ENCODE measurements at places on chromosomes 2 and 18.

- no peak for DNase-seq
Measured at GRCh38 chr18:5542515-5543035, 1.2 kb downstream of the EPB41L3 start.

- no peak for DNase-seq
Measured at GRCh38 chr2:224584785-224585210, 365 bp downstream of the CUL3 start.

DNA sequence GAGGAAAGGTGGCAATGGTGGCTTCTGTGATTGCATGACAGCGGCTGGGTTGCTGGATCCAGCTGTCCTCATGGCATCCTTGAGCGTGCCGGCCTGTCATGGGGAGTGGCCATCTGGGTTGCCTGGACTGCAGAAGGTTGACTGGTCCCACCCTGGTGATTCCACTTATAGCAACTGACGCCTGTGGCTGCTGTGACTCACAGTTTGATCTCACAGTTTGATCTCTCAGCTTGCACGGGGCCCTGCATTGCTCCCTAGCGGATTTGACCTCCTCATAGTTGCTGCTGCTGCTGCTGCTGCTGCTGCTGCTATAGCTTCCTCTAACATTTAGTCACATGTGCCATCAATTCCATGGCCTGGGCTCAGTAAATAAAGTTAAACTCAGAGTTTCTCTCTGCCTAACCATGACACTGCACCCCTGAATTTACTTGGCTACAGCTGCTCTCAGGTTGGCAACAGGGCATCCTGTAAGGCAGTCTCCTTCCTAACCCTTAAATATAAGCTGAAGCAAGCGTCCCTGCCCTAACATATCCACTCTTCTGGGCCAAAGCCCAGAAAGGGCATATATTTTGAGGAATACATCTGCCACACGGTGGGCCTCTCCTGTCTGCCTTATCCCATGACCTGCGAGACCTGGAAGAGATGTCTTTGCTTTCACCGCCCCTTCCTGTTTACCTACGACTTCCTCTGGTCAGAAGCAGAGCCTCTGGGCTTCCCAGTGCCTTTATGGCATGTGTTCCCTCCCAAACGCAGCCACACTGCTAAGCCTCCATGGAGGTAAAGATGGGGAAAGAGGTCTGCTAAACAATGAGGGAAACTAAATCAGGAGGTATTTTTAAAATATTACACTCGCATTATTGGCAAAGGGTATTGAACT is 37.8 kb upstream of the CCDC150 start:
- DNase-seq = no peak

DNA sequence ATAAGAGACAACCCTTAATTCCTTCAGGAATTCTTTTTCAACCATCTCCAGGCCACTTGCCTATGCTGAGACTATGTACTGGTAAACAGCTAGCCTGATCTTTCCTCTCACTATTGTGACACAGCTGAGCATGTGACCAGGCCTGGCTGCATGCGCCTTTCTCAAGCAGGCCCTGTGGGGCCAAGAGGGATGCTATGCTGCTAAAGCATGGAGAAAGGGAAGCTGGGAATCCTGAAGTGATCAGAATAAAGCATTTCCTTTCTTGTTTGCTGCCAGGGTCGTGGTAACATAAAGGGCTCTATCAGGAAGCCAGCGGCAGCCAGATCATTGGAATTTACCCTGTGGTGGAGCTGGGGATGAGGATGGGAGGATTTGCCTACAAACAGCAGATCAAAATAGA is 29.8 kb upstream of the LCLAT1 start:
- DNase-seq = no peak

DNA sequence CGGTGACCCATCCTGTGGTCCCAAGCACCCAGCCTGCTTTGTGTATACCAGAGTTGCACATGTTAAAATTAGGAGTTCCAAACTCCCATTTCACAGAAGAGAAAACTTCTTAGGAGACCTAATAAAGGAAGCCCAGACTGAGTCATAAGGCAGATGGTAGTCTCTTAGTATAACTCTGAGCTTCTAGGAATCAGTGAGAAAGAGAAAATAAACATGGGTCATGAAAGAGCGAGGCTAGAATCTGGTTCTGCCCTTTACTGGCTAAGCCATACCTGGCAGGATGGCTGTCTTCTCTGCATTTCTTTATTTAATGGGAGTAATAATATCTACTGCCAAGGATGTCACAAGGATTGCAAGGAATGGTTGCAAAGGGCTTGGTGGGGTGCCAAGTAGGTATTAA is 101.2 kb upstream of the TRIB2 start:
- no peak for DNase-seq

GRCh38 chr2:60546756-60547420 is 6.6 kb downstream of the BCL11A start:
- no peak for DNase-seq

DNA sequence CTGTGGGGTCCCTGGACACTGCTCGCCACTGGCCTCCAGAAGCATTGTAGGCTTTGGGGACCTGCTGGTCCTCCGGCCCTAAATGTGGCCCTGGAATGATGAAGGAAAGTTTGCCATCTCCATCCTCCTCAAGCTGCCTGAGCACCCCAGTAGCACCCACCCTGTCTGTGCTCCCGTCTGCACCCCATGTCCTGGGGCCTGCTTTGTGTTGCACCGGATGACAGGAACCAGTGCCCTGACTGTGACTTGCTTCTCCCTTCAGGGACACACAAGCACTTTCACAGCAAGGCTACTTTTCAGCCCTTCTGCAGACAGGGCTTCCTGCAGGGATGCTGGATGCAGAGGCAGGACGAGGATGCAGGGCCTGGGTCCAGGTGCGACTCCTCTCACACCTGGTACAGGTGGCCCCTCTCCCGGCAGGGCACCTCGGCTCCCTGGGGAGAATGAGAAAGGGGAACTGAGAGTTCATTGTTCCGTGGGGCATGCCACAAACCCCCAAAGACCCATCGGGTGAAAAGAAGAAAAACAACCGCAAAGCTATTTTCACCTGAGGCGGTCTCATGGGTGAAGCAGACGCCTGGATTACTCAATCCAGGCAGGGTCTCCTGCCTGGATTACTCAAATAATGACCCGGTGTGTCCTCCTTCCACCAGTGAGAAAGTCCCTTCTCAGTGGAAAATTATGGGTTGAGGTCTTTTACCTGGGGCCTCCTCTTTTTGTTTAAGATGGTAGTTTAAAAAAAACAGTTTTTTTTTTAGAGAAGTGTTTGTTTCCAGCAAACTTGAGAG is 74.9 kb downstream of the LONRF2 start:
- no peak for DNase-seq

DNA sequence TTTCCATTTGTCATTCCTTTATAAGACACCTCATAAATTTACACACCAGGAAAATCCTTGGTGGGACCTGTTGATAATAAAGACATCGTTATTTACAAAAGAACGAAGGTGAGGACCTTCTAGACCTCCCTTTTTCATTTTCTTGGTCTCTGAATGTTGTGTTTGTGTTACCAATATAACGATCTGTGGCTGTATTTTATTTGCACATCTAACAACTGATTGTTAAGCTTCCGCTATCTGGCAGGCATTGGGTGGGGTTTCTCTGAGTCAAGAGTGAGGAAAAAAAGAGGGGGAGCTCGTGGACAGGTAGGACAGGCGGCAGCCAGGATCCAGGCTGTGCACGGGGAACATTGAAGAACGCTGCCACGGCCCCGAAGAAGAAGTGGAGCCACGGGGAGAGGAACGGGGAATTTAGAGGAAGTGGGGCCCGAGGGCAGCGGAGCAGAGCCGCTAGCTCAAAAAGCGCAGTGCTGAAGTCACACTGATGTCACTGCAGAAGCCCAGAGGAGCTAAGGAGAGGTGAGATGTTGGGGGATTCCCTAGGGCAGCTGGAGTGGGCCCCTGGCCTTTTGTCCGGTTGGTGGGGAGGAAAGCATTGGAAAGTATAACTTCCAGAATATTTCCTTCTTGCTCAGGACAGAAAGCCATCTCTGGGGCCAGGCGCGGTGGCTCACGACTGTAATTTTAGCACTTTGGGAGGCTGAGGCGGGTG is 20.9 kb upstream of the DNMT3A start:
- no peak for DNase-seq

DNA sequence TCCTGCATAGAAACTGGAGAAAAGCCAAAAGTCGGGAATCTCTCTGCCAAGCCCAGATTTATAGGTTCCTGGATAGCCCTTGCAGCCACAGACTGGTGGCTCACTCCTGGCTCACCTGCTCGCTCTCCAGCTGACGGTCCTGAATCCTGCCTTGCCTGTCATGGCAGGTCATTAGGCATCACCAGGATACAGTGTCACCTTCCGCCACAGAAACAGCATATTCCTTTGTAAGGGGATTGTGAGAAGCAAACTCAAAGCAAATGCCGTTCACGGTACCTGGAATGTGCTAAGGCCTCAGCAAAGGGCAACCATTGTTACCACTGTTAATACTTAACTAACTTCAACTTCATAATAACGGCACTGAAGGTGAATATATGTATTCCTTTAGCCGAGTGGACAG is 57.1 kb upstream of the GPR45 start:
- DNase-seq = no peak

DNA sequence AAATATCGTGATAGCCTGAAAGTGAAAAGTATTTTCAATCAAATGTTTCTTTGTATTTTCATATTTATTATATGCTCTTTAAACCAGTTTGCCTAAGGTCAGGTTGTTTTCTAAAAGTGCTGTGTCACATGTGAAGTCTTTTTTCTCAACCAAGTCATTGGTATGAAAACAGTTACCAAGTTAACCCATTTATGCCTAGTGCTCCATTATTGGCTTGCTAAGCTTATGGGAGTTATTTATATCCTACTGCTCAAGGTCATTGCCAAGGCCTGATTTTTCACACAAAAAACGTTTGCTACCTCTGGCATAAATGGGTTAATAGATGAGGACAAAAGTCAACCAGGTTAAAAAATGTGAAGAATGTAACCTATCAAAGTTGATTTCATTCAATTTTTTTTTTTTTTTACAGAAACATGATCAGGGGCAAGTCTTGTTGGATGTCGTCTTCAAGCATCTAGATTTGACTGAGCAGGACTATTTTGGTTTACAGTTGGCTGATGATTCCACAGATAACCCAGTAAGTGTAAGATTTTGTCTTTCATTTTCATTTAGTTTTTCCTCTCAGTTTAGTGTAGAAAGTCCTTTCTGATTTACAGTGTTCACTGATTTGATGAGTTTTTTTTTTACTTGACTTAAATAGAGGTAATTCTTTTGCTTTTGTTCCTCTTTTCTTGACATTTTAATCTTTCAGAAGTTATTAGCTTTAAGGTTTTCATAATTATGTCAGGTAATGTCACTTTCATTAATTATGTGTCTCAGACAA is 102.6 kb downstream of the PTPN4 start:
- DNase-seq = no peak

- DNase-seq = no peak
Measured at GRCh38 chr2:171347591-171348032, 86.2 kb downstream of the METTL8 start.

GRCh38 chr2:195411219-195411687 is 245.8 kb upstream of the SLC39A10 start:
- DNase-seq = no peak

- DNase-seq = no peak
Measured at GRCh38 chr2:60459851-60460250, 93.6 kb downstream of the BCL11A start.

- DNase-seq = no peak
Measured at GRCh38 chr2:29489568-29489967, 374.4 kb downstream of the CLIP4 start.

GRCh38 chr2:11537951-11538350 is 4.1 kb downstream of the GREB1 start:
- DNase-seq = no peak

- no peak for DNase-seq
Measured at GRCh38 chr2:238406221-238406997, 20.3 kb upstream of the ASB1 start.

DNA sequence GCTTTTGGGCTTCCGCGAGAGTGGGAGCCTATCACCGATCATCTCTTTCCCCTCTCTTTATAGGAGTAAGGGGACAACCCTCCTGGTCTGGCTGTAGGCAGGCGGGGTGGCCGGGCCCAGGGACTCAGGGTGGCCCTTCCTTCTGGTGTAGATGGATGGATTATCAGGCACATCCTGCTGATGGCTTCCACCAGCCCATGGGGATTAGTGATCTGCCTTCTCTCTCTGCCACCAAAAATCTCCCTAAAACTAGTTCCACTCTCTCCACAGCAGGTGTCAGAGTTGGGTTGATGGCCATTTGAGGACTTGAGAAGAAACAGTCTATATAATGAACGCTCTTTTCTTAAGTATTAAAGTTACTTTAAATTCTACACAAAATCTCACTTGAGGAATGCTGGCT is 37.4 kb downstream of the NCK2 start:
- DNase-seq = no peak

DNA sequence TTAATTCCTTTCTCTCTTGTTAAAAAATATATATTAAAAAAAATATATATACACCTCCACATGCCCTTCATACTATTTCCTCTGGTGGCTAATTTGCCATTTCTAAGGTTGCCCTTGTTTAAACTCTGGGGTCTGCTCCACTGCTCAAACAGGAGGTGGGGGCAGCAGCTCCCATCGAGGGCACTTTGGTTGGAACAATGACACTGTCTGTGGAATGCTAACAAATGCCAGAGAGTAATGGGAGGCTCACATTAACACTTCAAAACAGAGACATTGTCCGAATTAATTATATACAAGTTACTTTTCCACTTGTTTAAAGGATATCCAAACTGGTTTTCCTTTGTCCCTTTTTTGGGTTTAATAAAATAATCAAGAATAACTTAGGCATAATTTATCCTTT is 58.8 kb upstream of the CD302 start:
- no peak for DNase-seq

DNA sequence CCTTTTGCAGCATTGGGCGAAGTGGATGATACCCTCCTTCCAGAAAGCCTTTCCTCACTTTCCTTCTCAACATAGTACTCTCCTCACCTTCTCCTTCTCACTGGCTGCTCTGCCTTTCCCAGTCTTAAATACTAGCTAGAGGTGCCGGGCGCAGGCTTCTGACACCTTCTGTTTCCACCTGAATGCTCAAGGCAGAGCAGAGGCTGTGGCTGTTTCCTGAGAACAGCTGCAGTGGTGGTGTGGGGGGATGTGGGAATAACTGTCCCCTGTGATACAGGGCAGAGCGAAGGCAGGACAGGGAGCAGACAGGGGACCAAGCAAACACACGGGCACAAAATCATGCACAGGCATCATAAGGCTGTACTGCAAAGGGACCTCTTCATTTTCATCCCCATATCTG is 303.1 kb downstream of the SS18 start:
- no peak for DNase-seq

GRCh38 chr2:109256111-109256510 is 127.1 kb downstream of the SH3RF3 start:
- no peak for DNase-seq

- DNase-seq = no peak
Measured at GRCh38 chr2:64054161-64054915, 35.1 kb upstream of the VPS54 start.

DNA sequence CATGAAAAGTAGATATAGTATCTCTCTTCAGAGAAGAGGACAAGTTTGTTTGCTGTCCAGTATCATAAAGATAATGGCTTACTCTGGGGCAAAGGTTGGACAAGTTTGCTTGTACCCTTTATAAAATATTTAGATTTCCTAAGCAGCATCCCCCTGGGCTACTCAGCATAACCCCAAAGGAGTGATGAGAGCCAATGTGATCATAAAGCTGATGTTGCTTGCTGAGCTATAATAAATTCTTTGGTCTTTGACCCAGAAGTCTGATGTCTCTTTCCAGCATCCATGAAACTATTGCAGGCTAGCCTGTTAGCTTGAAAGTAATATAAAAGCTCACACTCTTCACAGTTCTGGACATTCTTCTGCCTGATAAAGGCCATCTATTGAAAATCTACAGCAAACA is 138.3 kb upstream of the STON1 start:
- DNase-seq = no peak

- no peak for DNase-seq
Measured at GRCh38 chr2:150860301-150860700, 372.8 kb upstream of the RND3 start.

Data from SK-N-MC (cell line).